Inflammatory macrophage treated with lipopolysaccharide for 1 hour (primary cell): ENCODE measurements at places on chromosomes 3 and 15.

DNA sequence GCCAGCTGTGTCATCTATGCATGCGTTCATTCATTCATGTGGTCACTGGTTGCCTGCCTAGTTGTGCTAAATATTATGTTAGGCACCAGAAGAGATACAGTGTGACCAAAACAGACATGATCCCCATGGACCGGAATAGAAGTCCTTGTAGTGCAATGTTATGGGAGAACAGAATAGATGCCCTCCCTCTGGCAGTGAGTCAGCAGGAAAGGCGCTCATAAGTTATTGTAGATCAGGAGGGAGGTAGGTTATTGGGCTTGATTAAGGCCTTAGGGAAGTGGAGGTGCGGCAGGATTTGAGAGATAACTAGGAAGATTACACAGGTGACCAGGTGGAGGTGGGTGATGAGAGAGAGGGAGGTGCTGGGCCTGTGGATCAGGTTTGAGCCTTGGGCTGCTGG is 5.2 kb downstream of the MCTP2 start:
- DNase-seq = no peak

DNA sequence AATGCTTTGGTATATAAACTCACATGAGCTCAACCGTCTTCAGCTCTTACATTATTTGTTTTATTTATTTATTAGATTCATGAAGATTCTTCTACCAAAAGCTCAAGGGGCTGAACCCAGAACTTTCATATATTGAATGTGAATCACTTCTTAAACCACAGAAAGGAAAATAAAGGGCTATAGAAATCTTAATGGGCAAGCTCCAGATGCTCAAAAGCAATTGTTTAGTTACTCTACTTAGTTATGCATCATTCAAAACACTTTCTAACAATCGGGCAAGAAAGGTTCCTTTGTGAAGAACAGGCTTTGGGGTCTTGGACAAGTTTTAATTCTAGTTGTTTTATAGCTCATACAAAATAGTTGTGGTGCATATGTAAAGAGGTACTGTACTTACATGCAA is 380.2 kb downstream of the TIGIT start:
- no peak for DNase-seq

DNA sequence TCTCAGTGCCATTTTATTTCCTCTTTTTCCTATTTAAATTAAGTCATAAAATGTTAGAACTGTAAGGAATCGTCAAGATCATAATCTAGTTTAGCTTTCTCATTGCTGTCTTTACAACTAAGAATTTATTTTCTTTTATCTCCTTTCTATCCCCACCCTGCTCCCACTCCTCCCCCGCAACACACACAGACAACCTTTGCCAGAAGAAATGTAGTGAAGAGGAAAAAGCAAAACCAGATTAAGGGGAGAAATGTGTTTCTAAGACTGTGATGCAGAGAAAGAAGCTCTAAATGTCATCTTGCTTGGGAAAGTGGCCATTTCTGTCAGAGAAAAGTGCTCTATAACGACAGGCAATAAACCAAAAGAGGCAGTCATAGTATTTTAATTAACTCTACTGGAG is 78.3 kb upstream of the MLF1 start:
- no peak for DNase-seq

DNA sequence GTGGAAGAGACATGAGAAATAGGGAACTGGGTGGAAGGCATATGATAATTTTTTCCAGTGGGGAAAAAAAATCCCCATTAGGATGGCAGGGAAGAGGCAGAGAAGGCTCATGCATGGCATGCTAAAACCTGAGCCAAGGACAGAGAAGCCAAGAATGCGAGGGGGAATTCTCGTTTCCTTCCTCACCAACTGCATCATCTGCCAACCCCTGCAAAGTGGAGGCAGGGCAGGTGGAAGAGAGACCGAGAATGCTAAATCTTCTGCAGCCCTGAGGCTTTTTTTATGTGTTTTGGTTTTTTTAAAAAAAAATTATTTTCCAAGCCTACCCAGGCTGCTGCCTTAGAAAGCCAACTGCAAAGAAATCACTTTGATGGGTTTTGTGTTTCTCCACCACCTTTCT is 54.3 kb upstream of the CCDC174 start:
- DNase-seq = no peak

- no peak for DNase-seq
Measured at GRCh38 chr3:124442463-124442862, 287.8 kb upstream of the UMPS start.

DNA sequence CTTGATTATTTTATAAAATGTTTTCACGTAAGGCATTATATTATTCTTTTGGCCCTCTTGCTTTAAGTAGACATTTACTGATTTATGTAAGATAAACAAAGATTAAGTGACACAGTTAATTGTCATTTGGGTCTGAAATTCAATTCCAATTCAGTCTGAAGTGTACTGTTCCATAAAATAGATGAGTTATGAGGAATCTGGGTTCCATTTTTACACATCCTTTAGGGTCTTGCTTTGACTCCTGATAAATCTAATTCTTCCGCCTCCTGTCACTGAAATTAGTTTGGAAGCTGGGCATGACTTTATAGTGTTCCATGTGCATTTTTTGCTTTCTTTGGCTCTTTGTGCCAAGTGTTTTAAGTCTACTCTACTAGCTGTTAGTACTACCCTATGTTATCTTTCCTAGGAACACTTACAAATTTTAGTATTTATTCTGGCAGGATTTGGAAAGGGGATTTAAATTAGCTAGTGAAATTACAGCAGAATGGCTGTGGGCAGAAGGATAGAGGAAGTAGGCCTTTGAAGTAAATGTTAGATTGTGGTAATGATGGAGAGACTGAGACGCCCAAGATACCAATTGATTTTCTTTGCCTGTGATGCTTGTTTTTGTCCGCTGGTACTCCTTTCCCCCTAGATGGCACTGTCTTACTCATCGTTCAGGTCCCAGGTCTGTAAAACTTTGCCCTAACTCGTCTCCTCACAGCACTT is 14.3 kb downstream of the ARL8B start:
- peak; percentile 65 for DNase-seq

GRCh38 chr3:152470095-152470494 is 201.4 kb downstream of the MBNL1 start:
- no peak for DNase-seq

GRCh38 chr15:29241207-29241606 is 28.4 kb downstream of the NSMCE3 start:
- no peak for DNase-seq

DNA sequence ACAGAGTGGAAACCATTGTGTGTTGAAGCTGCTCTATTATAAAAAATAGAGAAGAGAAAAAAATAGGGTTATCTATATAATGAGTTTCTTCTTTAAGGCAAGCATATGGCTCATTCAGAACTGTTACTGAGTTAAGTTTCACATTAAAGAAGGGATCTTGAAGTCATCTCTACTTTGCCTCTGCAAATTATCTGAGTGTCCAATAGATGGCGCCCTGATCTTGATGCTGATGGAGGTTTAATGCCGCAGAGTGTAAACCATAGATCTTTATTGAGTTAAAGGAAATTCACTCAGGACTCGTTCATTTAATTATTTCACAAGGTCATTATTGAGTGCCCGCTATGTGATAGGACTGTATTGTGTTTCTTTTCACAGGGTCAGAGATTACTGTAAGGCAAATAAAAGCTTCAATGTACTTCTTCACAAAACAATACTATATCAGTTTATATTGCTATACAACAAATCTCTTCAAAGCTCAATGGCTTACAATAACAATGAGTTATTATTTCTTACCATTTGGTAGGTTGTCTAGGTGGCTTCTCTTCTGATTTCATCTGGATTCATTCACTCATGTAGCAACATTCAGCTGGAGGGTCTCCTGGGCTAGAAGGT is 171.4 kb downstream of the NSUN3 start:
- no peak for DNase-seq

DNA sequence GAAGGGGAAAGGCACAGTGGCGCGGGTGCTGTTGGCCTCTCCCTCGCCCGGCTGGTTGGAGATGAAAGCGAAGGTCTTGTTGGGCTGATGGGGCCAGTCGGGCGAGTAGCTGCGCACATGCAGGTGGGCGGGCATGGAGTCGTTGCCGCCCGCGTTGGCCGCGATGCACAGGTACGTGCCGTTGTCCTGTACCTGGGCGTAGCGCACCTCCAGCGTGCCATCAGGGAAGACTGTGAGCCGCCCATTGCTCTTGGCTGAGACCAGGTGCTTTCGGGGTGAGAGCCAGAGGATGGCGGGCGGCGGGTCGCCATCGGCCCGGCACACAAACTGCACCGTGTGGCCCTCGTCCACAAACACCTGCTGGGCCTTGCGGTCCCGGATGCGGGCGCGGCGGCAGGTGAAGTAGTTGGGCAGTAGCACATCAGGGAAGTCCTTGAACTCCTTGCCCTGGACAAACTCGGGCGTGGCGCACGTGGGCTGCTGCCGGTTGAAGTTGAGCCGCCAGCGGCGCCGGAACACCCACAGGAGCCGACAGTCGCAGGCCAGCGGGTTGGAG is 18.4 kb downstream of the LINGO1 start:
- DNase-seq = no peak

GRCh38 chr3:53236112-53236841 is 19.5 kb downstream of the TKT start:
- peak; percentile 58 for DNase-seq

DNA sequence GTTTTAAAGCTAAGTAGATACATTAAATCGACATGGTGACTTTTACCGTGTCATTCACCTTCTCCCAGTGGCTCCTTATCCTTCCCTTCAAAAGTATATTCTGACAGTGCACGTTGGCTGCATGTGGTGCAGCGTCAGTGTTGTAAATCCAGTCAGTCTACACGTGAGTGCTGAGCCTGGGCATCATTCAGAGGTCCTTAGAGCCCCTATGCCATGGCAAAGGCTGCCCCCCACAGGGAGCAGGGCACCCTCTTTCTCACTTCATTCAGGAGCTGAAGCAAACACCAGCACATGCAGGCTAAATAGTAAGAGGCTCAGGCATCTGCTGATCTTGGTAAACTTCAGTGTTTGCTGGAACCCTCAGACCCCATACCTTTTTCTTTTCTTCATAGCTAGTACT is 43.3 kb downstream of the RASGRP1 start:
- DNase-seq = no peak

GRCh38 chr3:150069154-150069527 is 98.4 kb upstream of the PFN2 start:
- DNase-seq = no peak

DNA sequence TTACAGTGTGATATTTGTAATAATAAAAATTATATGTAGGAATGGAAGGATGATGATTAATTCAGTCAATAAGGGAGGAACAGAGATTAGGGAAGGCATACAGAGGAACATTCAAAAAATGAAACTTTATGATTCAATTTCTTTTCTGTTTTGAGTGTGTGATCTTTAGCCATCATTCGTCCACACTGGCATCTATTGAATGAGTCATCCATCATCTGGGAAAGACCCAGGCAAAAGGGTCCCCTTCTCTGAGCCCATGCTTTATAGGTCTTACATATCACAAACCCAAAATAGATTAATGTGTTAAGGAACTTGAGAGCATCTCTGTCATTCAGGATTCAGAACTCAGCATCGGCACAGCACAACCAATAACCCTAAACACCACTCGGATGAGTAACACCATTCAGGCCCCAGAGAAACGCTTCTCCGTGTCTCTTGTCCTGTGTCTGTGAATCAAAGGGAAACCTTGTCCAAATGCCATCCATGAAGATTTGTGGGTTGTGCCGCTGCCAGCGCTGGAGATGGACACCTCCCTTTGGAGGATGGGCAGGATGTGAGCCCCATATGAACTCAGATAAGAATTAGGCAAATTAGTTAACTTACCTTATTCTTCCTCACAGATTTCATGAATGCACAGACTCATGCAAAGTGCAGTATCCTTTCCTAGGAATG is 21.7 kb upstream of the TPM1 start:
- DNase-seq = no peak

GRCh38 chr15:70220490-70221096 is 122.9 kb upstream of the TLE3 start:
- DNase-seq = no peak

GRCh38 chr3:44185396-44185915 is 56.2 kb upstream of the TOPAZ1 start:
- no peak for DNase-seq

DNA sequence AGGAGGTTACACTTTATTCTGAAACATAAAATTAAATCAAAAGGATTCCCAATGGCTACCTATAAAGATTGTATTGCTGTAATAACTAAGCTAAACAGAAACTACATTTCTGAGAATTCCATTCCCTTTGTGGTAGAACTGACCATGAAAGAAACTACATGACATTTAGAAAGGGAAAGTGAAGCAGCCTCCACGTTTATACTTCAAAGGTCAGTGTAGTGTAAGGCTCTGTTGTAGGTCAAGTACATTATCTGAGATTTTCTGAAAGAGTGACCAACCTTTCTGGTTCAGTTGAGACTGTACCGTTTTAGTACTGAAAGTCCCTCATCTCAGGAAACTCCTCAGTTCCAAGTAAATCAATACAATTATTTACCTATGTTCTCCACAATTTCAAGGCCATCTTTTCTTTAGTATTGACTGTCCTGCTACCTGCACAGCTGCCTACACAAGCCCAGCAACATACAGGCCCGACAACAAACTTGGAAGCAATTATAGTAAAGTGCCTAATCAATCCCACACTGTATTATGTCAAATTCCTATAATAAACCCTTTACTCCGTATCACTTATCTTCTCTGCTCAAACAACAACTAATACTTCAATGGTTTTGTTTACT is 343.0 kb downstream of the PLOD2 start:
- no peak for DNase-seq
